Lung microvascular endothelial cell (primary cell): ENCODE measurements at places on chromosomes 13 and 19. TPM values are rescaled to one million over a fixed set of nuclear protein-coding genes. Genes with fewer than 3 reads are reported as not detected.

Gene KLK4
- not detected in 2 replicates for total RNA-seq

Gene FGF9
- total RNA-seq: not detected in 2 replicates

Gene B3GNT8
- 2.2 and 3.0 TPM in 2 replicates for total RNA-seq

Gene PSG2
- total RNA-seq: not detected in 2 replicates

Gene GFY
- total RNA-seq: not detected in 2 replicates

Gene PROZ
- 0.20 TPM in 1 of 2 replicates, not detected in the other for total RNA-seq
